ENCODE measurements at places on chromosomes 5 and 9.
A peak's percentile ranks its signal among the peaks of the same experiment; 100 is the strongest.

DNA sequence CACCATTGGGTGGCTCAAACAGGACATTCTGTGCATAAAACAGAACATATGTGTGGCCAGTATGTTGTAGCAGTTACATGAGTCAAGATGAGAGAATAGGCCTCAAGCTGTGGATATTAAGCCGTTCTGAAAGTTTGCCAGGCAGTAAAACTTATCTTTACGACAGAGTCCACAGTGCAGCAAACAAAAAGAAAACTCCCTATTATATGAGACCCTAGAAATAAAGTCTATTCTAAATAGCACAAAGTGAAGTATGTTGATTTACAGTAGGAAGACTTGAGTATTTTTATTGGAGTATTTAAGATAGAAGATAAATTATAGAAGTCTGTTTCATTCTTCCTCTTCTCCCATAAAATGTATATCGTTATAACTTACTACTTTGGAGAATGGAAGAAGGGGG, 271.5 kb downstream of the ADGRV1 start:
- DNase-seq = no peak

GRCh38 chr5:53360811-53361210, 119.6 kb upstream of the FST start:
- DNase-seq = peak; percentile 45

- DNase-seq = no peak
These were observed 2.0 kb upstream of the AKNA start for GRCh38 chr9:114389612-114390368.

DNA sequence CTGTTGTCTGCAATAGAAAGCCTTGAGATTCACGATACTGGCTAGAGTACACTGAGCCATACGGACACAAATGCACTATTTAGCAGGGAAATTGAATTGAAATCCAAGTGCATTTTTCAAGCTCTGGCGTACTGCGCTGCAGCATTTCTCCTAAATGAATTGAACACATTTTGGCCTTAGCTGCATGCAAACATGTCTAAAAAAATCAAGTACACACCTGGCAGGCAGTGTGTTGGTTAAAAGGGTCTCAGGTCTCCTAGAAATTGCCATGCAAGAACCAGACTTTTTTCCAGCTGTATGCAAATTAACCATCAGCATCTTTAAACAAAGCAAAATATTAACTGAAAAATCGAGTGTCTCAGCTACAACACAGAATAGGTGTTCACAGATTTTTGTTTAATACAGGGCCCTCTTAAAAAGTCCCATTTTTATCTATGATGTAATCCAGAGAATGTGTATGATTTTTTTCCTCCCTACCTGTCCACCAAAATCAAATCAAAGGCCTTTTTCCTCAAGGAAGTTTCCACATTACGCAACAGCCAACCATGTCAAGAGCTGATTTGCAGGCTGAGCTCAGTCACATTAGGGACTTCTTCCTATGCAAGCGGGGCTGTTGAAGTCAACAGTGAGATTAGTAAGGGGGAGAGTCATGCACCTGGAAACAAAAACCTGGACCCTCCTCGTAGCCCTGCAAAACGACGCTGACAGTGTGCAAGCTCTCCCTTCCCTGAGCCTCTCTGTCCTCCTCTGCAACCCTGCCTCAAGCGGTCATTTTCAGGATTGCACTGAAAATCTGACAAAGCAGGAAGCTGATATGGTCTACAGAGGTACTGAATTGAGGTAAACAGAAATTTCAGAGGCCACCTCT, 14.1 kb upstream of the SFXN1 start:
- DNase-seq = peak; percentile 72

- DNase-seq = no peak
These were observed 42.1 kb downstream of the NADK2 start for GRCh38 chr5:36199620-36200019.

DNA sequence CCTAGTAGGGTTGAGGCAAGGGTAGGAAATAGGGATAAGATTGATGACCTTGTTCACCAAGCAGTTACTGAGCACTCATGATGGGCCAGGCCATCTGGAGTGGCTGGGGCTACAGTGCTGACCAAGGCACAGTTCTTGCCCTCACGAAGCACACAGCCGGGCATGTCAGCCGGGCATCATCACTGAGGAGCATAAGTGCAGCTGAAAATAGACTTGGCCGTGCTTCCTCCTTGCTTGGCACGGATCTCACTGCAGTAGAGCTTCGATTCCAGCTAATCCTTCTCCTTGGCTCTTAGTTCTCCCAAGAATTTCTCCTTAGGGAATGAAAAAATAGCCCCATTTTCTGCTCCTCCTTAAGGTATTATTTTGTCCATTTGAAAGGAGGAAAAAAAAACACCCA, 116.6 kb downstream of the NMUR2 start:
- DNase-seq = no peak

DNA sequence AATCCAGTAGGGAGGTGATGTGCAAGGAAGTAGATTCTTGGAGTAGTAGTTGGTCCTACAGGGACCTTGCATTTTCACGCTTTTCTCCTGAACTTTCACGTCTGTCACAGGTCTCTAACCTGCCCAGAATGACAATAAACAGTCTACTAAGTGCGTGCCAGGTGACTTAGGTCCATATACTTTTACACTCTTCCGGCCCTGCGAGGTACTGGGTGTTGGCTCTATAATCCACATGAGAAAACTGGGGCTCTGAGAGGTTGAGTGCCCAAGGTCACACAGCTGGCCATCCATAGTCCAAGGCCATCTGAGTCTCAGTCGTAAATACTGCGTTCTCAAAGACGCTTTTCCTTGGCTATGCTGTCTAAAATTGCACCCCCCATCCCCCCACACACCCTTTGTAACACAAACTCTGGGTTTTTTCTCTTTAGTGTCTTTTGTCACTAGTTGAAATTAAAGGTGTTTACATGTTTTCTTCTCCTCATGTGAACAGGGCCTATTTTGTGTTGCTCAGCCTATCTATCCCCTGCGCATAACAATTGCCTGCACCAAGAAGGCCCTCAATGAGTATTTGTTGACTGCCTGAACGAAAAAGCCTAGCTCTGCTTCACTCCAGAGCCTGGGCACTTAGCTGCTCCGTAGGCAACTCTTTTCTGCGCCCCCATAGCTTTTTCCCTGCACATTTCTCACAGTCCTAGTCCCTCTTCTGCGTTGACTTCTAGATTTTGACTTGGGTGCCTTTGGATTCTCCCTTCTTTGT, 943 bp downstream of the SFXN1 start:
- no peak for DNase-seq

GRCh38 chr5:1746371-1747078, 53.1 kb downstream of the MRPL36 start:
- DNase-seq = no peak

DNA sequence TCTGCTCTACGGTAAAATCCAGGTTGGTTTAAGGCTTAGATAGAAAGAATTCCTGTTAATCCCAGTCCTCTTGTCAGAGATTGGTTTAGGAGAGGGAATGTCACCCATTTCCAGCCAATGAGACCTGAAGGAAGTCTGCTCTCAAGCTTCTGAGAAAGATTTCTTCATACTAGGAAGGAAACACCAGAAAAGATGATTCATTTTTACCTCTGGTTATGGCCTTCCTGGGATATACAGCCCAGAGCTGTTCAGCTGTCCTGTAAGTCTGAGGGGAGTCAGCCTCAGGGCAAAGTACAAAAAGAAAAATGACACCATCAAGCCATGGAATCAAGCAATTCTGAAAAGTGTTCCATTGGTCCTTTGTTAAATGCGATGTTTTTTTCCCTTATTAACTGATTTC, 18.6 kb upstream of the CFAP95 start:
- no peak for DNase-seq

DNA sequence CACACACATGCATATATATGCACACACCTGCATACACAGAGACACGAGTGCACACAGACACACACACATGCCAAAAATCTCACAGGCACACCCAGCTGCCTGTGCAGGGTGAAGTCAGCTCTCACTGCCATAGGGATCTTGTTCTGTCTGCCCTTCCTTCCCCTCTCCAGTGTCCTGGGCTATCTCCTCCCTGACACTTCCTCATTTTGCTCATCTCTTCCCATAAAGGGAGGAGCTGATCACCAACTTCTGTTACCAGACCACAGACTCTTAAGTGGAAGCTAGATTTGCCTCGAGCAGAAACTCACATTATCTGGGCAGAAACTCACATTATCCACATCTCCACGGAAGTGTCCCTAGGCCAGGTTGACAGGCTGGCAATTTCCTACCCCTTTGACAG, 28.7 kb downstream of the LCP2 start:
- no peak for DNase-seq

DNA sequence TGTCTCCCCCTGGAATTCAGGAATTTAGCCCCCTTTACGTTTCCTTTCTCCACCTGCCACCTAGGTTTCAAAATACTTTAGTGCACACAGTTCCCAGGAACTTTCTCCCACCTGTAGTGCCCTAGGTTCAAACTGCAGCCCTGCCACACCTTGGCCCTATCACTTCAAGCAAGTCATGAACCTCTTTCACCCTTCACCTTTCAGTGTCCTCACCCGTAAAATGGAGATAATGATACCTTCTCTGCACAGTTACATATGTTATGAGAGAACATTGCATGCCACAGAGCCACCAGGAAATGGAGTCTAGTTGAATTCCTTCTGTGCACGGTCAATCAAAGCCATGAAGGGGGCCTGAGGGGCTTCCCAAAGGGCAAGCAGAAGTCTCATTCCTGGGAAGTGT, 9.8 kb upstream of the EEIG1 start:
- DNase-seq = no peak

Data from SK-MEL-5 (cell line).